Jurkat, Clone E6-1 (cell line): ENCODE measurements at places on chromosomes 2 and 18.

GRCh38 chr2:60499651-60500265 is 53.7 kb downstream of the BCL11A start:
- no peak for DNase-seq

- no peak for DNase-seq
These were observed 57.3 kb downstream of the NRP2 start for GRCh38 chr2:205739620-205740019.

GRCh38 chr18:41226911-41227310 is 728.1 kb upstream of the PIK3C3 start:
- DNase-seq: no peak

DNA sequence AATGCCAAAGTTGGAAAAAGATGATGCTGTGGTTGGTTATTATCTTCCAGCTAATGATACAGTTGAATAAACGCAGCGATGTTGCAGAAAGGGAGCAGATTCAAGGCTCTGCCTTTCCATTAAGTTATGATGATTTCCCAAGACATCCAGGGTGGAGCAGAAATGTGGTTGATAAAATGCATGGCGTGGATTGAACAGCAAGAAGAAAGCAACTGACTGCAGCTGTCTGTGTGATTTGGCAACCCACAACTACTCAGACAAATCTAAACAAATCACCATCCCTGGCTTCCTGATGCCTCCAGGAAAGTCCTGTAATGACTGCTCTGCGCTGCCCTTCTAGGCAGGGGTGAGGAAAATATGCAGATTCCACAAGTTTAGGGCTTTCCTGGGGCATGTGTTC is 166.3 kb downstream of the NRP2 start:
- DNase-seq: no peak

DNA sequence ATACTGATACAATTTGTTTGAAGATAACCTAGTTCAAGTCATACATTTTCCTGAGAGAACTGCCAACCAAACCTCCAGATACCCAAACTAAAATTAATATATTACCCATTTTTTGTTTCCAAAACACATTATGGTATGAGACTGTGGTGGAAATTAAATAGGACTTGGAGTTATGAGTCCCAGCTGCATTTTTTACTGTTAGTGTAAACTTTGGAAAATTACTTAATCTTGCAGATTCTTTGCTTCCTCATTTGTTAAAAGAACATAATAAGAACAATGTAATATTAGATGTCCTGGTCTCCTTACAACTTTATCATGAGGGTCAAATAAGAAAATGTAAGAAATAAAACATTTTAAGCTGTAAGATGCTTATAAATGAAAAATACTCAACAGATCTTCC is 98.2 kb upstream of the TRIB2 start:
- DNase-seq: no peak
